Activated naive CD8-positive, alpha-beta T cell treated with anti-CD3 and anti-CD28 coated beads, Interleukin-2, amount 50 U/mL, for 16 hours (primary cell): ENCODE measurements at places on chromosomes 6 and 20.

- DNase-seq: no peak
Measured at GRCh38 chr20:23869520-23869919, 10.0 kb downstream of the CST5 start.

- DNase-seq: no peak
Measured at GRCh38 chr6:39256294-39256940, 27.1 kb upstream of the KCNK5 start.

- no peak for DNase-seq
Measured at GRCh38 chr20:58697201-58697866, 4.7 kb downstream of the NPEPL1 start.

- no peak for DNase-seq
Measured at GRCh38 chr6:103107985-103108384, 1714.5 kb downstream of the GRIK2 start.

GRCh38 chr20:16349523-16350260 is 223.6 kb downstream of the KIF16B start:
- DNase-seq: no peak

DNA sequence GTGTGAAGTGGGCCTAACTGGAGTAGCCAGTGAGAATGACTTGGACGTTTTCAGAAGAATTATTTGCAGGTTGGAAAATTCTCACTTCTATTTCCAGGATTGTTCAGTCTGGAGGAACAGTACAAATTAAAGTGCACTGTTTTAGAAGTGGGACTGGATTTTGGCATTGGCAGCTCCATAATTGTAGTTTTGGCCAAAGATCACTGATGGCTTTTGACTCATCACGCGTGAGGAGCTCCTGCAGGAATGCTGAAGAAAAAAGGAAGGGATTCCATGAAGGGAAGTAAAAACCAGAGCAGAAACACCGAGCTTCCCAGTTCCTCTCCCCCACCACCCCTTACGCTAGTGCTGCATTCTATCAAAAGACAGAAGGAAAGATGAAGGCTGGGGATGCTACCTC is 103.5 kb downstream of the JARID2 start:
- DNase-seq: no peak
